ENCODE measurements at places on chromosomes 4 and X.

DNA sequence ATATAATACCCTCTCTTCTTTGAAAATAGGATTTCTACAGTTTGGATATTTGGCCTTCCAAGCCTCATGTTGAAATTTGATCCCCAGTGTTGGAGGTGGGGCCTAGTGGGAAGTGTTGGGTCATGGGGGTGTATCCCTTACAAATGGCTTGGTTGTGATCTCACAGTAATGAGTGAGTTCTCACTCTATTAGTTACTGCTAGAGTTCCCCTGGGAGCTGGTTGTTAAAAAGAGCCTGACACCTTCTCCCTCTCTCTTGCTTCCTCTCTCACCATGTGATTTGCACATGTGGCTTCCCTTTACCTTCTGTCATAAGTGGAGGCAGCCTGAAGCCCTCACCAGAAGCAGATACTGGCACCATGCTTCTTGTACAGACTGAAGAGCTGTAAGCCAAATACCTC, 73.9 kb downstream of the HDAC8 start:
- DNase-seq, result no peak

DNA sequence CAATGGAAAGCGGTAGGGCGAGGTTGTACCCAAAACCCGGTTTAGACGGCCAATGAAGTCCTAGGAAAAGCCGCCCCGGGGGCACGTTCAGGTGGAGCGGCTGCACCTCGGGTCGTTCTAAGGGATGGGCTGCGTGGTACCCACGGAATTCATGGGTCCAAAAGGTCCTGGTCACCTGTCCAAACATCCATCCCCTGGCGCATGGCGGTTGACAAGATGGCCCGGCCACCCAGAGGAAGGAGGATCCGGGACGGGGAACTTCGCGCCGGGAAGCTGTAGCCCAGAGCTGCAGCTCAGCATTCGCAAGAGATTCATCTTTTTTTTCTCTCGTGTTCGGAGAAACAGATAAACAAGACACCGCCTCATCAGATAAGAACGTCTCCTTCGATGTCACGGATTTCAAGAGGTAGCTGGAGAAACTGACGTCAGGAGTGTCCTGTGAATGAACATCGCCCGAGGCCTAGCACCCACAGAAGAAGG, 10.9 kb downstream of the PITX2 start:
- DNase-seq, result no peak

- DNase-seq, result no peak
Measured at GRCh38 chr4:3354455-3354811, 61.6 kb downstream of the RGS12 start.

- DNase-seq, result no peak
Measured at GRCh38 chr4:189664693-189665250, 275.9 kb upstream of the FRG1 start.

DNA sequence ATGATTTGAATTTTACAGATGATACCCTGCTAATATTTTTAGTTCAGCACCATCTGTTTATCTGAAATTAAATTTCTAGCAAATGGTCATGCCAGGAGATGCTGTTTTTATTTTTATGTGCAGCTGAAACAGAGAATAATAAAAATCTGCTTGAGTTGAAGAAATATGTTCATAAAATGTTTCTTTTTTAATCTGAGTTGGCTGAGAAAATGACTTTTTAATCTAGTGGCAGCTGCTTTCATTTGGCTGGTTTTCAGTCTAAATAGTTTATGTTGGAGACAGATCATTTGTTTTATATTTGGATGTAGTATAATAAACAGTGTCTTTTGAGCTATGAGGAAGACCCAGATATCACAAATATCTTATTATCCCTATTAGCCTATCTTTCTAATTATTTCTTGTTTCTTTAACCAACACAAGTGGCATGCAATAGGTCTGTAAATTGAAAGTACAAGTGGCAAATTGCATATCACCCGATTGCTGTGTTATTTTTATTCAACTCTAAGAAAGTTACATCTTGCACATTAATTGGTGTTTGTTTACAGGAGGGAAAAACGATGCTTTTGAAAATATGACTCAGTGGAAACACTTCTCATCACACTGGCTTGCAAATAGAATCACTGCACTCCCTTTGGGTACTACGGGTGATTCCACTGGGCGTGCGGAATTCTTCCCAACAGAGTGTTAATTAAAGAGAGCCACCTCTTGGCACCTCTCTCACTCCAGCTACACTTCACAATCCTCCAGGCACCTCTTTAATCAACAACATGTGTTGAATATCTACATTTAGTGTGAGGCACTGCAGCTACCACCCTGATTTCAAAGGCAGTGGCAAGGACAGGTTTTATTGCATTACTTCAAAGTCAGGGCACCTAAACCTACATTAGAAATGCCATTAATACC, 51.7 kb upstream of the AP1S2 start:
- no peak for DNase-seq

- no peak for DNase-seq
Measured at GRCh38 chrX:40864972-40865371, 129.6 kb upstream of the MED14 start.

DNA sequence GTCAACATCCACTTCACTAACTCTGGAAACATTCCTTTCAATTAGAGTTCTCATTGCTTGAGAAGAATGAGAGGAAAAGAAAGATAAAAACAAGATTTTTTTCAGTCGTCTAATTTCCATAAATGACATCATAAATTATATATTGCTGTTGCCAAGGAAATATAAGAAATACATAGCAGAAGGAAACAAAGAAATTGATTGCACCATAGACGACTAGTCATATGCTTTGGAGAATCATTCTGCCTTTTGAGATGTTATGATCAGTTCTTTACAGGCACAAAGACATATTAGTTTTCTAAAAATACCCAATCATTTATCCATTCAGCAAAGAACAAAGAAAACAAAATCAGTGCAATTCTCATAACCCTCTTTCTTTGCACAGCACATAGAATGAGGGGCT, 672 bp upstream of the C1QTNF7 start:
- no peak for DNase-seq

GRCh38 chr4:144355811-144356757, 215.6 kb upstream of the GYPA start:
- DNase-seq, result no peak

- DNase-seq, result no peak
Measured at GRCh38 chr4:77203380-77204197, 46.6 kb downstream of the CCNG2 start.

- no peak for DNase-seq
Measured at GRCh38 chr4:26862381-26862915, 1.8 kb downstream of the STIM2 start.

DNA sequence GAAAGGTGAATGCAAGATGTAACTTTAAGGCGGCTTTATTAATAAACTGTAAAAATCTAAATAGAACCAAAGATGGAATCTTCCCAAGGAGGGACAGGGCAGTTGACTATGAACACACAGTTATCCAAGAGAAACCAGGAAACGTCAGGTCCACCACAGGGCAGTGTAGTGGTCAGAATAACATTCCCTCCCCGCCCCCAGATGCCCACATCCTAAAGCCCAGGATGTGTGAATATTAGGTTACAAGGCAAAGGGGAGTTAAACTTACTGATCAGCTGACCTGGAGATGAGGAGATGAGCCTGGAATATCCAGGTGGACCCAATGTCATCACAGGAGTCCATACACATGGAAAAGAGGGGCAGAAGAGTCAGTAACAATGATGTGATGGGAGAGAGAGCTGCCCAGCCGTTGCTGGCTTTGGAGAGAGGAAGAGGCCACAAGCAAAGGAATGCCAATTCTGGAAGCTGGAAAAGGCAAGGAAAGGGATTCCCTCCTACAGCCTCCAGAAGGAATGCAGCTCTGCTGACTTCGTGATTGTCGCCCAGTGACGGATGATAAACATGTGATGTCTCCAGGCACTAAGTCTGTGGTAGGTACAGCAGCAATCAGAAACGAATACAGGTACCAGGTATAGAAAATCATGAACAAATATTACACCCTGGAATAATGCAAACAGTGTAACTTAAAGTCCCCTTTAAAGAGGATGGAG, 5.2 kb downstream of the SH3KBP1 start:
- no peak for DNase-seq

DNA sequence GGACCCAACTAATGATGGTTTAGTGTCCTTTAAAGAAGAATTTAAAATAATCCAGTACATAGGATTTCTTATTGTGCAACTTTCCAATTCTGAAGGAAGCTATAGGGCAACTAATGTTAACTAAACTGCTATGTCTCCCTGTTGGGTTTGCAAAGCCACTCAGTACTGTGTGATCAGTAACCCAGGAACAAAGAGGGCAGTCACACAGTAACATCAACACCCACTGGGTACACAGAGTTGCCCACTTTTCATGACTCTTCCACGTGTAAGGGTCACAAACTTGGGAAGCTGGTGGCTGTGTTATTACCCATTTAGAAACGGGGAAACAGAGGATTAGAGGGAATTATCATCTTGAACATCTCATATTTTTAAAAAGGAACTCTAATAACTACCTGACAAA, 555.0 kb upstream of the DIPK2B start:
- no peak for DNase-seq

DNA sequence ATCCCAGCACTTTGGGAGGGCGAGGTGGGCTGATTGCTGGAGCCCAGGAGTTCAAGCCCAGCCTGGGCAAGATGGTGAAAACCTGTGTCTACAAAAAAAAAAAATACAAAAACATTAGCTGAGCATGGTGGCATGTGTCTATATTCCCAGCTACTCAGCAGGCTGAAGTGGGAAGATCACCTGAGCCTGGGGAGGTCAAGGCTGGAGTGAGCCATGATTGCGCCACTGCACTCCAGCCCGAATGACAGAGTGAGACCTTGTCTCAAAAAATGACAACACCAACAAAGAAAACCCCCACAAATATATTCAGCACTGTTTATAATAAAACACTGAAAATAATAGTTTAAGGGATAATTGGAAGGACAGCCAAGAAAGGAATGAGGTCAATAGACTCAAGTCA, 3.6 kb upstream of the ELOVL6 start:
- no peak for DNase-seq

GRCh38 chr4:169115897-169116254, 105.8 kb upstream of the CBR4 start:
- DNase-seq, result peak; percentile 47

DNA sequence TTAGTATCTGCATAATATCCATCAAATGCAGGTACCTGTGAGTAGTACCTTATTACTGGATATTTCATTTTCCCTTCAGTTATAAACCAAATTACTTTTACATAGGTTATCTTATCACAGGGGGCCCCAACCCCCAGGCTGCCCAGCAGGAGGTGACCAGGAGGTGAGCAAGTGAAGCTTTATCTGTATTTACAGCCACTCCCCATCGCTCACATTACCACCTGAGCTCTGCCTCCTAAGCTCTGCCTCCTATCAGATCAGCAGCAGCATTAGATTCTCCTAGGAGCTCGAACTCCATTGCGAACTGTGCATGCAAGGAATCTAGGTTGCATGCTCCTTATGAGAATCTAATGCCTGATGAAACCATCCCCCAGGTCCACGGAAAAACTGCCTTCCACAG, 6.3 kb downstream of the PRSS12 start:
- DNase-seq, result no peak

DNA sequence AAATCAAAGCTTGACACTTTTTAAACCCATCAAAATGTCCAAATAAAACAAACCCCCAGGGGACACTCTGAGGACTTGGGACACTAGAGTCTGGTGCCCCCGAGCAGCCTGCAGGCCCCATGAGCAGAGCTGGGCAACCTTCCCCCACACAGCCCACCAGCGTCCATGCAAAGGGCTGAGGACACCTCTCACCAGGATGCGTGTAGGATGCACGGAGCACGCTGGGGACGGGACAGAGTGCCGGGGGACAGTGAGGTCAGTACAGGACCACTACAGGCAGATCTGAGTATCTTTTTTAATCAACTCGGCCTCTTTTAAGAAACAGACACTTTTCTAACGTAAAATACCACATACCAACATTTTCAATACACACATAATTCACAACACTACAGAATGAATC, 6.9 kb downstream of the GAK start:
- DNase-seq, result no peak

GRCh38 chrX:42664680-42665079, 113.3 kb downstream of the PPP1R2C start:
- no peak for DNase-seq

DNA sequence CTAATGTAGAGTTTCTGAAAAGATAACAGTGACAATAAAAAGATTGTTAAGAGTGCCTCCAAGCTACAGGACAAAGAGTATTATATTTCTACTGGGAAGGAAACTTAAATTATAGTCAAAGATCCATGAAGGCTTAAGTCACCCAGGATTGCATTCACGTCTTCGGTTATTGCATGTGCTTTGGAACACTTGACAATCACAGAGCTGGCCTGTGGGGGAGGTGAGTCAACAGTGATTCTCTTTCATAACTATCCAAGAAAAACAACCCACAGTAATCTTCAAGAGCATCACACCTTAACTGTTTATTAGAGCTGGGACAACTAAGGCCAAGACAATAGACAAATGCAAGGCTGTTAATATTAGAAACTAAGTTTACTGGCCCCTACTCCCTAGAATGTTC, 40.3 kb downstream of the PDGFC start:
- DNase-seq, result no peak

GRCh38 chr4:147599206-147599605, 18.0 kb upstream of the TMEM184C start:
- DNase-seq, result no peak

DNA sequence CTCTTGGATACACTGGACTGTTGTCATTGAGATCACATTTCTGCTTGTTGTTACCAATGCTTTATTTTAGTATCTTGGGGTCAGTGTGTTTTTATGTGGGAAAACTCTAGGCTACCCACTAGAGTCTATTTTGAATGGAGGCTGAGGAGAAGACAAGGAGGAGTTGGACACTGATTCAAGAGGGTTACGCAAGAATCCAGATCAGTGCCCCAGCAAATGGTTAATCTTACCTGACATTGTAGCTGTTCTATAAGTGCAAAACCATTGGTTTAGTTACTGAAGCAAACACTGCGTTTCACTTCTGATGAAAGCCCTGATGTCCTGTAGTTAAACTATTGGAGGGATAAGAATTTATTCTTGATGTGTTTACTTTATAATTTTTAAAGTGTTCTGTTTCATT, 331.1 kb upstream of the NR3C2 start:
- DNase-seq, result no peak

DNA sequence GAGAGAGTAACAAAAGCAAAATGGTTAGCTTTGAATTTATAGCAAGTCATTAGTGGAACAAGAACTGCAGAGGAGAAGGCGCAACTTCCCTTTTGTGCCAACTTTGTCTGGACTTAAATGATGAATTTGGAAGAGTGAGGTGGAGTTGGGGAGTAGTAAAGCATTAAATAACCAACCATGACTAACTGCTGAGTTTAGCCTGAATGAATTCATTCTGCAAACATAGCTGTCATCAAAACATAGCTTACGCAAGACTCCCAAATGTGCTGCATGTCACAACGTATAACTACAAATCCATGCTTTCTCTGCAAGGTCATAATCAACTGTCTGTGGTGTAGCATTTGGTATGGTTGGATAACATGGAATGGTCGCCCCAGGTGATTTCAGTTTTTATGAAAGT, 75.9 kb upstream of the RPL34 start:
- DNase-seq, result no peak

- no peak for DNase-seq
Measured at GRCh38 chr4:184897895-184898294, 72.1 kb upstream of the ACSL1 start.
